ENCODE measurements at places on chromosomes 7 and 10. TPM values are rescaled to one million over a fixed set of nuclear protein-coding genes. Genes with fewer than 3 reads are reported as not detected.

Gene DUS4L
- 10.0 TPM for polyA plus RNA-seq

Gene TRPV6
- 9.4 TPM for polyA plus RNA-seq

Gene LRRC17
- 64.3 TPM for polyA plus RNA-seq

Gene RARRES2
- polyA plus RNA-seq = 59.5 TPM

Gene PALS2
- polyA plus RNA-seq = 10.2 TPM

Gene KEL
- 3.5 TPM for polyA plus RNA-seq

Gene AHR
- polyA plus RNA-seq = 33.0 TPM

Gene MAGI2
- 31.3 TPM for polyA plus RNA-seq

Gene EBLN1
- polyA plus RNA-seq = not detected

Gene SFXN2
- polyA plus RNA-seq = 62.0 TPM

Gene AOAH
- 3.2 TPM for polyA plus RNA-seq

Gene TMEM213
- polyA plus RNA-seq = 45.7 TPM

Gene NEUROG3
- not detected for polyA plus RNA-seq

Gene FBXL13
- 2.6 TPM for polyA plus RNA-seq

Gene ALKBH4
- 9.0 TPM for polyA plus RNA-seq

Gene KLHL7
- 49.1 TPM for polyA plus RNA-seq

Gene STYXL1
- polyA plus RNA-seq = 39.3 TPM

Gene RET
- 23.8 TPM for polyA plus RNA-seq

Gene VPS41
- polyA plus RNA-seq = 87.7 TPM

Gene GTF2I
- polyA plus RNA-seq = 337 TPM

Gene AEBP1
- 74.3 TPM for polyA plus RNA-seq

Gene TUBAL3
- polyA plus RNA-seq = 0.23 TPM

Gene CALCR
- polyA plus RNA-seq = 1.2 TPM

Gene CFAP69
- 20.8 TPM for polyA plus RNA-seq

Gene CCL26
- polyA plus RNA-seq = 1.2 TPM

Gene SNCG
- 39.2 TPM for polyA plus RNA-seq

Gene LIPN
- not detected for polyA plus RNA-seq

Gene STRA8
- polyA plus RNA-seq = not detected

Gene TSPAN33
- polyA plus RNA-seq = 76.9 TPM

Gene STEAP2
- 2.4 TPM for polyA plus RNA-seq

Gene PRLHR
- polyA plus RNA-seq = not detected

Gene FFAR4
- not detected for polyA plus RNA-seq

Gene EPHA1
- polyA plus RNA-seq = 20.5 TPM

Gene FOXK1
- 16.8 TPM for polyA plus RNA-seq

Gene WAC
- 163 TPM for polyA plus RNA-seq

Gene TAS2R4
- 1.2 TPM for polyA plus RNA-seq

Gene WNT16
- not detected for polyA plus RNA-seq

Gene PRPS1L1
- polyA plus RNA-seq = not detected

Gene GRID1
- polyA plus RNA-seq = 5.4 TPM

Gene AGMO
- polyA plus RNA-seq = 0.81 TPM

Gene GNGT1
- not detected for polyA plus RNA-seq

Gene HIPK2
- 87.5 TPM for polyA plus RNA-seq

Gene PLXDC2
- 165 TPM for polyA plus RNA-seq

Gene MRC1
- 8.7 TPM for polyA plus RNA-seq

Gene HTR7
- polyA plus RNA-seq = 1.3 TPM

Gene SLC13A4
- polyA plus RNA-seq = 3.1 TPM

Gene GATA3
- polyA plus RNA-seq = 3.6 TPM

Gene LRRTM3
- 3.9 TPM for polyA plus RNA-seq

Gene GHRHR
- 0.20 TPM for polyA plus RNA-seq

Gene ASAH2
- polyA plus RNA-seq = 4.0 TPM

Gene UFSP1
- 2.7 TPM for polyA plus RNA-seq

Gene FAM25C
- not detected for polyA plus RNA-seq
